ENCODE measurements at places on chromosomes 11 and 22.

DNA sequence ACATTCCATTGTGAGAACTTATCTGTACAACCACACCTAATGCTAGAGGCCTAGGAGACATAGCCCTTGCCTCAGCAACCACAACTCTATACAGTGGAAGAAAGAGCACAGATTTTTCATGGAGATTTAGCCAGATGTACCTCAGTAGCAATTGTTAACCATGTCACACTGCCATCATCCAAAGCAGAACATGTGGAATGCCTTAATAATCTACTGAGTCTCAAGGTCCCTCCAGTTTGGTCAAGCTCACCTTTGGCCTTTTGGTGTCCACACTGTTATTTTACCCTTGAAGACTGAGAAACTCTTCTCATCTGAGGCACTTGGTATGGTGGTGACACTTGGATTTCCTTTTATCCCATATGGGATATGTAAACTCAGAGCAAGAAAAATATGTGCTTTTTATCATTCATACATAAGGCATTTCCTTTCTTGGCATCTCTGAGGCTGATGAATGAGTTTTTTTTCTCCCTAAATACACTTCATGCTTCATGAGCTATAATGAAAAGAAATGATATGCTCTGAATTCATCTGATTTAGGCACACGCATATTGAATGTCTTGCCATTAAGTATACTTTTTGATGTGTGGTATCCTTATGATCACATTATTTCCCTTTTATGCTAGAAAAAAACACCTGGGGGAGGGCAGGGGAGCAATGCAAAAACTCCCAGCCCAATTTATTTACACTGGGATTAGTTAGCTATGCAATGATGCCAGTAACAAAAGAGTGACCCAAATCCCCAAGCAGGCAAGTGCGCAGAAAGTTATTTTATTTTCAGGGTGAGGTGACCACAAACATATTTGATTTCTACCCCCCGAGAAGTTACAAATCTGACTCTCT is 63.3 kb upstream of the ME3 start:
- no peak for DNase-seq

- no peak for DNase-seq
Measured at GRCh38 chr11:76077575-76078150, 128.6 kb downstream of the WNT11 start.

- no peak for DNase-seq
Measured at GRCh38 chr22:37310075-37310606, 27.8 kb downstream of the CYTH4 start.

GRCh38 chr22:28397306-28397705 is 282.3 kb downstream of the TTC28 start:
- DNase-seq: no peak

DNA sequence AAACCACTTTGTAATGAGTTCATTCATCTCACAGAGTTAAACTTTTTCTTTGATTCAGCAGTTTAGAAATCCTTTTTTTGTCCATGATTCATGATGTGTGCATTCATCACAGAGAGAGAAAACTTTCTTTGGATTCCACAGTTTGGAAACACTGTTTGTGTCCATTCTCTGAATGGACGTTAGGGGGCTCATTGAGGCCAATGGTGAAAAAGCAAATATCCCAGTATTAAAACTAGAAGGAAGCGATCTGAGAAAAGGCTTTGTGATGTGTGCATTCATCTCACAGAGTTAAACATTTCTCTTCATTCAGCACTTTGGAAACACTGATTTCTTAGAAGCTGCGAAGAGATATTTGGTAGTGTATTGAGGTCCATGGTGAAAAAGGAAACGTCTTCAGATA is 155.6 kb upstream of the TRIM48 start:
- no peak for DNase-seq

DNA sequence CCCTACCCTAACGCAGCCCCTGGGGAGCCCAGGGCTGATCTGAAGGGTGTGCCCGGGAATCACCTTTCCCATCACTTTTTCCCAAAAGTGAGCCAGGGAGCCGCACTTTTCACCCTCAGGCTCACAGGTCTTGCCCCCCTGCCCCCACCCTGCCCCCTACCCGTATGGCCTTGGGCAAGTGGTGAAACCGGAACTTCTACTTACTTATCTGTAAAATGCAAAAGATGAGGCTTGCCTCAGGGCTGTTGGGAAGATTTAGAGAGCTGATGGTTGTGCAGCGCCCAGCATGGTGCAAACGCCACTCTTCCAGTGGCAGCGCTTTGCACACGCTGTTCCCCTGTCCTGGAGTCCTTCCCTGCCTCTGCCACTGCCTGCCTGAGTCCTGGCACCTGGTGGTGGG is 8.0 kb downstream of the SYT12 start:
- DNase-seq: peak; percentile 11

DNA sequence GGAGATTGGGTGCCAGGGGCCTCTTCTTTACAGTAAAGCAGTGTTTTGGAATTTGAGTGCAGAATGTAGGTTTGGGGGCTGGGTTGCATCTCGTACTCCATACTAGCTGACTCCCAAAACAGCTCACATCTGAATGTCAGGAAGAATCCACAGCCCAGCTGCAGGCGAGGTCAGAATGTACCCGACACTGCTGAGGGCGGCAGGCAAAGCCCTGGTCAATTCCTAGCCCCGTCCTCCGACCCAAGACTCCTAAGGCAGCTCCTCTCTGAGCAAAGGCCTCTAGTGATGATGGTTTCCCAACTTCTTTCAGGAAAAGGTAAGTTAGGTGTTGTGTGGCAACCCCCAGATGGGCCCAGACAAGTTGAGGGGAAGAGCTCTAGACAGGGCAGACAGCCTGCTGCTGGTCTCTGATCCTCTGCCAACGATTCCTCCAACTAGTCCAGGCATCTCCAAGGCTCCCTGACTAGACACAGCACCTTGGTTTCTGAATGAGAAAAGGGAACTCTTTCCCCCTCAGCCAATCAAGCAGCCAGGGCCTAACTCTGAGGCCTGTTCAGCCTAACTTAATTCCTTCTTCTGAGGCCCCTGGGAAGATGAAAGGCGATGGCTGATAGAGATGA is 8.6 kb downstream of the LARGE2 start:
- no peak for DNase-seq

DNA sequence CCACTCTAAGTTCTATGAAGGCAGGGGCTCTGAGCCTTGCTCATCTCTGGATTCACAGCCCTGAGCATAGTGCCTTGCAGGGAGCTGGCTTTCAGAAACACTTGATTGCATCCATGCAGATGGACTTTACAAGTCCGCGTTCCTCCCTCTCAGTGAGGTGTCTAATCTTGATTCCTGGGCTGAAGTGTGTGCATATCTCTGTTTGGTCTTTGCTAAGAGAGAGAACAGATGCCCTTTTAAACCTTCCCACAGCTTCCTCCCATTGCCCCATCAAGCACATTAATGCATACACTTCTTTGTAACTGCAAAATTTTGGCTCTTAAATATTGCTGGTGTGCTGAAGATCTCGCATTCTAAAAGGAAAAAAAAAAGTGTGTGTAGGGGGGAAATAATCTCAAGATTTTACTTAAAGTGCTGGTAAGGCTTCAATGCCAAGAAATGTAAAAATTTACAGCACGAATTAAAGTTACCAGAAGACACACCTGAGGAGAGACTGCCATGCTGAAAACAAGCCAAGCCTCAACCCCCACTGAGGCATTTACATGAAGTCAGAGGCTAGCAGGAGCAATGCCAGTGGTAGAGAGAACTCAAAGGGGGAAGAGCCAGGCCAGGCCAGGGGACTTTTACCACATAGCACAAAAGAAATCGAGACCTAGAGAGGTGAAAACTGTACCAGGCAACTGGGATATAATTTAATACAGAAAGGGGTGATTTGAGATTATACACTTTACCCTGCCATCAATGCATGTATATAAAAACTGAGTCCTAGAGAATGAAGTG is 492.1 kb downstream of the SOX6 start:
- DNase-seq: no peak

DNA sequence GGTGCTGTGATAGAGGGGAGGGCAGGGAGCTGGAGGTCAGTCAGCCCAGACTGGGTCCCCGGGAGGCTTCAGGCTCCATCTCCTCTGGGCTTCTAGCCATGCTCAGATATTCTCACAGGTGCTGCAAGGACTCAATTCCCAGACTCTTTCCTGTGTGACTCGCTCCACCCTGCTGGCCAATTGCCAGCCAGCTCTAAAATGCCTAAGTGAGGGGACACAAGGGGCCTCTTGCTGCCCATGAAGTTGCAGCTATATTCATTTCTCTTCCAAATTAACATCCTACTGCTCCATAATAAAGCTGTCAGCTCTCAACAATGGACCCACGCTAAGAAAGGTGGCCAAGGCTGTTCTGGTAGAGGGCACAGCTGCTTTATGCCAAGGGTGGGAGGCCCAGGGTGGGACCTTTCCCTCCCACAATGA is 101.5 kb downstream of the PLEKHA7 start:
- peak; percentile 91 for DNase-seq

GRCh38 chr11:112455791-112456190 is 195.1 kb upstream of the PLET1 start:
- DNase-seq: no peak

DNA sequence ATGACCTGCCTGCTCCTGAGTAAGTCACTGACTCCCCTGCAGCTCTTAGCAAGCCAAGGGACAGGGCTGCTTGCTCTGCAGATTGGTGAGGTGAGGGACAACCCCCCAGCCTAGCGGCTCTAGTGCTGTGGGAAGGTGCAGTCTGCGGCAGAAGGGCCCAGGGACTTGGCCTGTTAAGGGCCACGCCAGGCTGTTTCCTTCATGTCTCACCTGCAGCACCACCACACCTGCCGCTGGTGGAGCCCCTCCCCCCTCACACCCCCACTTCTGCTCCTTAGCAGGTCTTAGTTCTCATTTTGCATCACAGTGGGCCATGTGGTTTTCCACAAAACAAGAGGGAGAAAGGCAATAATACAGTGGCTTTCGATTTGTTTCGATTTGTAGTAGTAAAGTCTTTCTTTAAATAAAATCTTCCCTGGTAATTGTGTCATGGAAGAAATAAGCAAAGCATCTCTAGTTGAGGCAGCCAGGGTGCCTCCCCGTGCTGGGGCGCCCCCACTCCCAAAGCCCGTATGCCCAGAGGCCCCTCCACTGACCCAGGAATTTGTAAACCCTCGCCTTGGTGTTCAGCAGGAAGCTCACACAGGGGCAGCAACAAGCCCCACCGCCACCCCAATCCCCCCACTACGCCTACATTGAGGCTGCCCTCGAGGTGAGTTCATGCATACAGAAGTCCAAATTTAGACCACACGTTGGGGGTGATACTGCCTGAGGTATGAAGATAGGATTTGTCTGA is 86.5 kb upstream of the CLDN5 start:
- DNase-seq: peak; percentile 18

DNA sequence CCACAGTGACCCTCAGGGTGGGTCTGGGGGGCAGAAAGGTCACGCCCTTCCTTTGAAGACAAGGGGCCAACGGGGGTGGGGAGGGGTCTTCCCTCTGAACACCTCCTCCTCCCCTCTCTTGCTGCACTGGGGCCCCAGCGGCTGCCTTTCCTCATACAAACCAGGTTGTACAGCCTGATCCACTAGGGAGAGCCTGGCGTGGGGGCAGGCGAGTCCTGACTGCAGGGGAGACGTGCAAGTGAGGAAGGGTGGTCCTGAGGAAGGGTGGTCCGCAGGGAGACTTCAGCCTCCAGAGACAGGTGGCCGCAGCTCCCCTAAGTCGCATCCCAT is 43.6 kb upstream of the LINC01488 start:
- no peak for DNase-seq

GRCh38 chr22:44842417-44842816 is 90.0 kb downstream of the ARHGAP8 start:
- DNase-seq: no peak

DNA sequence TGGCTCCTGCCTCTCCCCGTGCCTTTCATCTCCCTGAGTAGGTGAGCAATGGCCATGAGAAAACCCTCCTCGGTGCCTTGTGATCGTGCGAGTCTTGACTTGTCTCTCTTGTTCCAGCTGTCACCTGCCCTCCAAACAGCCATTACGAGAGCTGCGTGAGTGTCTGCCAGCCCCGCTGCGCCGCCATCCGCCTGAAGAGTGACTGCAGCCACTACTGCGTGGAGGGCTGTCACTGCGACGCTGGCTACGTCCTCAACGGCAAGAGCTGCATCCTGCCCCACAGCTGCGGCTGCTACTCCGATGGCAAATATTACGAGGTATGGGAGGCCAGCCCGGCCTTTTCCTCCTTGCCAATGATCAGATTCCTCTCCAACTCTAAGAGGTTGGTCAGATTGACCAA is 51.7 kb downstream of the TECTA start:
- peak; percentile 89 for DNase-seq

DNA sequence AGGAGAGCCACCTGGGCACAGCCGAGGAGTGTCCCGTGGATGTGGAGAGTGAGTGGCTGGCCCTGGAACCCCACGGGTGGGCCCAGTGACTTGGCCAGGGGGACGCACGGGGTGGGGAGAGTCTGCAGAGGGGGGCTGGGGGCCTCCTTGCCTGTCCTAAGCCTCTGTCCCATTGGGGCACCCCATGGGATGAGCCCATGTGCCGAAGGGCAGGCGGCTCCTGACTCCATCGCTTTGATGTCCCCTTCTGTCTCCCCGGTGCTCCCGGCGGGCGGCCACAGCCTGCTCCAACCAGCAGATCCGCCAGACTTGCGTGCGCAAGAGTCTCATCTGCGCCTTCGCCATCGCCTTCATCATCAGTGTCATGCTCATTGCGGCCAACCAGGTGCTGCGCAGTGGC is 9.4 kb downstream of the CABP7 start:
- no peak for DNase-seq

- no peak for DNase-seq
Measured at GRCh38 chr11:69049490-69049867, 747 bp downstream of the TPCN2 start.

DNA sequence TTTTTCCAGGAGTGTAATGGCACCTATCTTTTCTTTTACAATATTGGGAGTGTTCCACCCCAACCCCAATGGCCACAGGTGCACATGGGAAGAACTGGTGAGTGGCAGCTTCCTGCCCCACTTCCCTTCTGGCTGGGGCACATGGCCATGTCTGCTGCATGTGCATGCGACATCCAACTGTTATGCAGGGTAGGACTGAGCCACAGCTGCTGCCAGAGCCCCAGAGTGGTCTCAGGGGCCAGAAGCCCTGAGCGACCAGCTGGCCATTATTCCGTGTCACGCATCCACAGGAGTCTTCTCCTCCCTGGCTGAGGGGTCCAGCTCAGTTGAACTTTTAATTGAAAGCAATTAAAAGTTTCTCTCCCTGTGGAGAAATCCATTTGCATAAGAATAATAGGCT is 8.7 kb upstream of the GLYAT start:
- DNase-seq: no peak

DNA sequence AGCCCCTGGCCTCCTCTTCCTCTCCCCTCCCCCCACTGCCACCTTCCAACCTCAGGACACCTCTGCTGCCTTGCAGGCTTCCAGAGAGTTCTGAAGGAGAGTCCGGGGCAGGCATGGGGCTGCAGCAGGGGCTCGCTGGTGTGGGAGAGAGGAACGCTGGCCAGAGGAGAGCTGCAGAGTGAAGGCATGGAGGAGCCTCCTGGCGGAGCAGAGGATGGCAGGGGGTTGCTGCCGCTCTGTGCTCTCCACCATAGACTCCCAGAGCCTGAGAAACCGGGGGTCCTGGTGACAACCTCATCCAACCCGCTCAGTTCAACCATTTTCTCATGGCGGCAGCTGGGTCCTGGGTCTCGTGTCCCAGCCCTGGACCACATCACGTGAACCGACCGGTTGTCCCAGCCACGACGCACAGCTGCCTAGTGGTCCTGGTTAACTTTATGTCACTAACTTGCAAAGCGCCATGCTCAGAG is 17.5 kb downstream of the MRGPRG start:
- no peak for DNase-seq

Measured in NCI-H1417 (cell line).